ENCODE measurements at places on chromosomes 7 and 10. TPM values are rescaled to one million over a fixed set of nuclear protein-coding genes. Genes with fewer than 3 reads are reported as not detected.

Gene INSIG1
- total RNA-seq = 697 TPM

Gene RAB18
- 18.7 TPM for total RNA-seq

Gene CLCN1
- total RNA-seq = under 0.01 TPM

Gene CAMK2G
- 12.8 TPM for total RNA-seq

Gene SRGN
- total RNA-seq = 110 TPM

Gene SPDYE2B
- total RNA-seq = not detected

Gene ACHE
- total RNA-seq = not detected

Gene LHPP
- 4.7 TPM for total RNA-seq

Gene NODAL
- total RNA-seq = not detected

Gene NOS3
- total RNA-seq = 4.3 TPM

Gene ATG9B
- total RNA-seq = not detected

Gene HTR5A
- not detected for total RNA-seq

Gene EVX1
- not detected for total RNA-seq

Gene DPP6
- total RNA-seq = not detected

Gene HOXA2
- 1.3 TPM for total RNA-seq

Gene AKR1D1
- total RNA-seq = not detected
